ENCODE measurements at places on chromosomes 13 and 19.

DNA sequence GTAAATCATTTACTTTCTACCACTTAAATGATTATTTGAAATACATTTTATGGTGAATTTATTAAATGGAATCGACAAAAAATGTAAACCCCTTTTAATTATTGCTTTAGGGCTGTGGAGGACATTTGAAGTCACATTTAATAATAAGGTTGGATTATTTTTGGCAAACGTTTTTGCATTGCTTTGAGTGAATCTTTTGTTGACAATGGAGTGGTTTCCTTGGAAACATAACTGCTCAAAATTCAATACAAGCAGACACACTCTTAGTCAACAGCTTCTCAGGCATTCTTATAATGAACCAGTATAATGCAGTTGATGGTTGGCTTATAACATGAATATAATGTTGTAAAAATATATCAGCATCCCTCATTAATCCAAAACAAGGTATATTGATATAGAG lies 104.7 kb downstream of the DCLK1 start:
- peak; percentile 41 for DNase-seq

DNA sequence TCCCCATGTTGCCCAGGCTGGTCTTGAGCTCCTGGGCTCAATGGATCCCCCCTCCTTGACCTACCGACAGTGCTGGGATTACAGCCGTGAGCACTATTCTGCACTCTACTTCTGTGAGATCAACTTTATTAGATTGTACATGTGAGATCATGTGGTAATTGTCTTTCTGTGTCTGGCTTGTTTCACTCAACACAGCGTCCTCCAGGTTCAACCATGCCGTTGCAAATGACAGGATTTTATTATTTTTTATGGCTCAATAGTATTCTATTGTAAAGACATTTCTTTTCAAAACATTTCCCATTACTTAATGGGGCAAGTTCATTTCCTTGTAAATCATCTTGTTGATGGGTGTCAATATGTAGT lies 1.5 kb upstream of the OBI1 start:
- no peak for DNase-seq

DNA sequence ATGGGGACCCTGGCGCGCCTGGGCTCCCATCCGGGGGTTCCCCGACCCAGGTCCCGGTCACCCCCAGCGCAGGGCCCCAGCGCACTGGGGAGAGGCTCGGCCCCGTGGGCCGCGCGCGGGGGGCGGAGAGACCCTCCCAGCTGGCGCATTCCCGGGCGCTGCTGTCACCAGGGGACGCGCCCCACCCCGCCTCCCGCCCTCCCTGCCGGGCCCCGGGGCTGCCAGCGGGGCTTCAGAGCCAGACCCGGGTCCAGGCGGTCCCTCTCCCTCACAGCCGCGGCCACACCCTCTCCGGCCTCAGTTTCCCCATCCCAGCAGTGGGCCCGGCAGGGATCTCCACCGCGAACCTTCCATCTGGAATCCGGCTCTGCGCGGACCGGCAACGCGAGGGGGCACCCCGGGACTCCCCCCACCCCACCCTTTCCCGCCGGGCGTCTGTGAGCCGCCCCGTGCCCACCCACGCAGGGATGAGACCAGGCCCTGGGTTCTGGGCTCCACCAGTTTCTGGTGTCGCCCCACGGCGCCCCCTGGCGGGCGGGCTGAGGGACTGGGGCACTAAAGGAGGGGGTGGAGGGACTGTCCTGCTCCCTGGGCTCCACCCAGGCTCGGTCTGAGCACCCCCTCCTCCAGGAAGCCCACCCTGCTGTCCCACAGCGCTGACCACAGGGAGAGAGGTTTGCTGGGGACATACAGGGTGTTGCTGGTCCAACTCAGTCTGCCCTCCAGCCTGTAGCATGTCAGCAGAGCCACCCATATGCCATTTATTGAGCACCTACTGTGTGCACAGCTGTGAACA lies 878 bp upstream of the ADAMTSL5 start:
- no peak for DNase-seq

GRCh38 chr19:10667867-10668266 lies 13.7 kb downstream of the ILF3 start:
- no peak for DNase-seq

DNA sequence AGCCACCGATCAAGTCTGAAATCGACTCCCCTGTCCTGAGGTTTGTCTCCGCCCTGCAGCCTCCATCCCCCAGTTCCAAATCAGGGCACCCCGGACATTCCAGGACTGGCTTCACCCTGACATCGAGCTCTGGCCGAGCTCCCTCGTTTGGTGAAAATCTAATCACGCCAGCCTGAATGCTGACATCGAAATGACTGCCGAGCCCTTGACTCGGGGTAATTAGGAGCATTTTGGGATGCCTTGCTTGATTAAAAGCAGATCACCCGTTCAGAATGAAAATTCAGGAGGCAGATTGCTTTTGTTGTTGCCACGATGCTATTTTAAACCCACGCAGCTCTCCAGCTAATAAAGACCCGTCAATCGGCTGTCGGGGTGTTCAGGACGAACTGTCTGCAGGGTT lies 34.3 kb downstream of the ZNRF4 start:
- no peak for DNase-seq

GRCh38 chr13:24618011-24618955 lies 61.9 kb upstream of the ATP12A start:
- DNase-seq, result no peak

- DNase-seq, result no peak
Observed at GRCh38 chr13:78601874-78602560, 1.3 kb downstream of the POU4F1 start.

DNA sequence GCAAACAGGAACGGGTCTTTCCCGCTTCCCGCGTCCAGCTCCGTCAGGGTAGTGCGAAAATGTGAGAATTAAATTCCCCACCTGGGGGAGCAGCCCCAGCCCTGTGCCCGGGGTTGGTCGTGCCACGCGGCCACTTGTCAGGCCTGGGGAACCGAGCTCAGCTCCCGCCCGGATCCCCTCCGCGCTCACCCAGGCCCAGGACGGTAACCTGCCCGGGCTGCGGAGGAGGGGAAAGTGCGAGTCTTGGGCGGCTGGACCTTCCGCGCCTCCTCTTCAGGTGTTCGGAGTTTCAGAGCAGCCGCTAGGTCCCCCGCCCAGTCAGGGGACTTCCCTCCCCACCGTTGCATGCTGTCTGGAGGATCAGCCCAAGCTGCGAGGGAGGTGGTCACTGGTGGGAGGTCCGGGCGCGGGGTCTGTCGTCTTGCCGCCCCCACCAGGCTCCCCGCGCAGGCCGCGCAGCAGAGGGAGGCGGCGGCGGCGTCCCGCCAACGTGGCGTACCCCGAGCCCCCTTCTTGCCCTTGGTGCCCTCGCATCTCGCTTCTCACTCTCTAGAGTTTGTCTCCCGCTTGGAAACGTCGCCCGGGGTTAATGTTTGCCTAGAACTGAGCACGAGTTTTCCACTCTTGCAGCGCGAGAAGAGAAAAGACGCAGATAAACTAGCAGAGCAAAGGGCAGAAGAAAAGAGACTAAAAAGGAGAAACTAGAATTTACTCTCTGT lies 8.1 kb downstream of the URAD start:
- DNase-seq, result no peak

DNA sequence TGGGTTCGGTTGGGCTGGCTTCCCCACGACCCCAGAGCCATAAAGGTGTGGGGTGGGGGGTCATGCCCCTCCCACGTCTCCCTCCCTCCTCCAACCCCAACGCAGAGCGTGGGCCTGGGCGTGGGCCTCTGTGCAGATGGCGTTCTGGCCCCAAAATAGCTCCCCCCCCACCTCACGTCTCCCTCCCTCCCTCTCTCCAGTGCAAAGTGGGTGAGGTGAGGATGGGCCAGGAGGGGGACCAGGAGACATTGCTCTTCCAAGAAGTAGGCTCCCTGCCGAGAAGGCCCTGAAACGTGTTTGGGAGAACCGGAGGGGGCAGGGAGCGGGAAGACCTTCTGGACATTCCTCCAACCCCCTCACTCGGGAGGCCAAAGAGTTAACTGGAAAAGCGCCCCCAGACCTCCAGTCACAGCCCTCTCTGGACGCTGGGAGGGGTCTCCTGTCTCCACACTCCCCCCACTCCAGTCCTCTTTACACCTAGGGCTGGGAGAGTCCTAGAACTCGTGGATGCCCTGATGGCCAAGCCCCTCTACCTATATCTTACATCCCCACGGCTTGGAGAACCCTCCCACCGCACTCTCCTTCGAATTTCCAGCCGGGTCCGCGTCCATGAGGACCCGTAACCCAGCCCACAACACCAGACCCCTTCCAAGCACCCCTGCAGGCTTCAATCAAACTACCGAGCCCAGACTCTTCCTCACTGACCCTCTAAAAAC lies 855 bp downstream of the UNC13A start:
- DNase-seq, result no peak

DNA sequence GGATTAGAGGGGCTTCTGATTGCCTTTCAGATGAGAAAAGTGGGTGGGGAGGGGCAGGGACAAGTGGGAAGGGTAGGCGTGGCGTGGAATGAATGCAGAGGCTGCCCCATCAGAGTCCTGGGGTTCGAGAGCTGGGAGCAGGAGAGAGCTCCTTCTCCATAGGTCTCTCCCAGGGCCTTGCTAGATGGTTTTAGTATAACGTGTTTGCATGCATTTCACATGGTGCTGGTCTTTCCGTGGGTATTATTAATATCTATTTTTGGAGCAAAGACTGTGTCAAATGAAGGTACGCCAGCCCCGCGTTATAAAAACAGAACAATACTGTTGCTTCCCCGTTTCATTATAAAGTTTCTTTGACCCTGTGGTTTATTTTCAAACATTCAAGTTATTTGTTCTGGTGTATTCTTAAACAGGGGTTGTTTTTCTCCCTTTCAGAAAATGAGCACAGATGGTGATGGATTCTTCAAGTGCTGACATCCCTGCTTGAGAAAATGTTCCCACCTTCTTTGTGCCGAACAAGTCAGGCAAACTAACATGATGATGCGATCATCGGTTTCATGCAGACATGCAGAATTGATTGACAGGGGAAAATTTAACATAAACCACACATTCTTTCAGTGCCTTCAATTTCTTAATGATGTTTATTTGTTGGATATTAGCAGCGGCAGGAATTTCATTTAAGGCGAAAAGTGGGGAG lies 62.1 kb upstream of the ZNF536 start:
- DNase-seq, result no peak

- no peak for DNase-seq
Observed at GRCh38 chr19:46381346-46381745, 32.0 kb downstream of the CCDC8 start.

Measured in NCI-H2081 treated with DMSO at 0.1 percent for 48 hours (cell line).